ENCODE measurements at places on chromosomes 16 and 17.

DNA sequence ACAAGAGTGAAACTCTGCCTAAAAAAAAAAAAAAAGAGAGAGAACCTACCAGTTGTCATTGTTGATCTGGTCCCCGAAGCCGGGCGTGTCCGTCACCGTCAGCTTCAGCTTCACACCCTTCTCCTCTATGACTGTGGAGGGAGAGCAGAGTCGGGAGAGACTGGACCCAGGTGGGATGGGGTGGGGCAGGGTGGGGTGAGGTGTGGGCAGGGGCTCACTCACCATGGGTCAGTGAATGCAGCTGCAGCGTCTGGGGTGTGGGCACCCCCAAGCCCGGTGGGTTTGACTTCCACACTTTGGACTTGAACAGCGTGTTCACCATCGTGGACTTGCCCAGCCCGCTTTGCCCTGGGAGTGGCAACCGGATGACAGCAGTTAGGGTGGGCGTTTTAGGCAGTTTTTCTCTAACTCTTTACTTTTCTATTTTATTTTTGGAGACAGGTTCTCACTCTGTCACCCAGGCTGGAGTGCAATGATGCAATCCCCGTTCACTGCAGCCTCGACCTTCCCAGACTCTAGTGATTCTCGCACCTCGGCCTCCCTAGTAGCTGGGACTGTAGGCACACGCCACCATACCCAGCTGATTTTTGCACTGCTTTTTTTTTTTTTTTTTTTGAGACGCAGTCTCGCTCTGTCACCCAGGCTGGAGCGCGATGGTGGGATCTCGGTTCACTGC lies 2.2 kb downstream of the SEPTIN12 start:
- DNase-seq, result no peak

- no peak for DNase-seq
Measured at GRCh38 chr17:71398800-71399219, 722.0 kb upstream of the SOX9 start.

DNA sequence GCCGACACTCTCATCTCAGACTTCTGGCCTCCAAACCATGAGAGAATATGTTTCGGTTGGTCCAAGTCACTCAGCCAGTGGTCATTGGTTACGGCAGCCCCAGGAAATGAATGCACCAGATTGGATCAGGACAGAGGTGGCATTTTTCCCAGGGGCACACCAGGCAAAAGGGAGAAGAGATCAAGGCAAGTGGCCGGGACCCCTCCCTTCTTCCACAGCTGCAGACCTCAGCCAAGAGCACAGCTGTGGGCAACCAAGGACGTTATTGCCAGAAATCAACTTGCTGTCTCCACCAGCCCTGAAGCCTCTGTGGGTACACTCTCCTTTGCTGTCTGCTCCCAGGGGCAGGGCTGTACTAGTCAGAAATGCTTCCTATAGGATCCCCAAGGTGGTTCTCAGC lies 20.7 kb downstream of the LRRC75A start:
- no peak for DNase-seq

DNA sequence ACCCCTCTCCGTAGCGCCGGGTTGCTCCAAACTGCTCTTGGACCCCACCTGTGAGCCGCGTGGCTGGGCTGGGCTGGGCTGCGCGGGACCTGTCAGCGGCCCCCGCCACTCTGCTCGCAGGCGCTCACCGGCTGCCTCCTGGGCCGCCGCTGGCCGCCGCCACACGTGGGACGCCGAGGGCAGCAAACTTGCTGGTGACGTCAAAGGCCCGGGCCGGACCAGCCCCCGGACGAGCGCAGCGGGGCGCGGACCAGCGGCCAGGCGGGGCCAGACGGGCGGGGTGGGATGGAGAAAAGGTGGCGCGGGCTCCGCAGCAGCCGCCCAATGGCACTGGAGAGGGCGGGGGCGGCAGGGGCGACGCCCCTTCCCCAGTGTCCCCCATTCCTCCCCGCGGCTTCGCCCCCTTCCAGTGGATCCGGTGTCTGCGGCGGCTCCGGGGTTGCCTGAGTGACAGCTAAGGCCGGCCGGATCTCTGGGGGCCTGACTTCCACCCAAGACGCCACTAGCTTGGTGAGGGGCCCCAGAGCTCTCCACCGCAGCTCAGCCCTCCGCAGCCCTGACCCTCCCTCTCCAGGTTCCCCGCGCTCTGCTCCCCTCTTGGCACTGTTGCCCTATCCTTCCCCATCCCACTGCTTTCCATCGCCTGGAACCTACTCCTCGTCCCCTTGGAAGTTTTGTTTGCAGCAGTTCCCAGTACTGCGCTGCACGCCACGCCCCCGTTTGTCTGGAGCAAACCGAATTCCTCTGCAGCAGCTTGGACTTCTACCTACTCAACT lies at the start of gene HS3ST3A1:
HS3ST3A1 (minus strand) TSS at position 154 of the 776 bp plus-strand sequence. CDS start 800 bp downstream, outside the sequence.
- no peak for DNase-seq

DNA sequence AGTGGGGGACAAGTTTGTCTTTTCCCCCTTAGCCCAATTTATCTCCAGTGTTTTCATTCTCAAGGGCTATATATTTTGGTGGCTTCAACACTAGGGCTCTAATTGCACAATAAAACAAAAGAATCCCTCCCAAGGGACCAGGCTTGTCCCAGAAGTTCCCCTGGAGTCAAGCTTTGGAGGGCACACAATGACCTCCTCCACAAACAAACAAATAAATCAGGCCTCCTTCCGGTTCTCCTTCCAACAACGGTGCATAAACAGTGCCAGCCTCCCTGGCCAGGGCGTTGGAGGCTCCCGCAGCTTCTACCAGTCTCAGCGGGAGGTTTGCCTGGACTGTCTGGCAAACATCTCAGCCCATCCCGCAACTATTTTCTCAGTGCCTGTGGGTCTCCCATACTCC lies 188.0 kb upstream of the FOXF1 start:
- DNase-seq, result no peak

- DNase-seq, result no peak
Measured at GRCh38 chr17:7839876-7840261, 5.9 kb downstream of the KDM6B start.
